ENCODE measurements at places on chromosomes 1 and 21.

- DNase-seq: no peak
Observed at GRCh38 chr1:116994411-116994810, 7.1 kb upstream of the CD101 start.

GRCh38 chr21:40351006-40351405 is 483.8 kb downstream of the PCP4 start:
- no peak for DNase-seq

DNA sequence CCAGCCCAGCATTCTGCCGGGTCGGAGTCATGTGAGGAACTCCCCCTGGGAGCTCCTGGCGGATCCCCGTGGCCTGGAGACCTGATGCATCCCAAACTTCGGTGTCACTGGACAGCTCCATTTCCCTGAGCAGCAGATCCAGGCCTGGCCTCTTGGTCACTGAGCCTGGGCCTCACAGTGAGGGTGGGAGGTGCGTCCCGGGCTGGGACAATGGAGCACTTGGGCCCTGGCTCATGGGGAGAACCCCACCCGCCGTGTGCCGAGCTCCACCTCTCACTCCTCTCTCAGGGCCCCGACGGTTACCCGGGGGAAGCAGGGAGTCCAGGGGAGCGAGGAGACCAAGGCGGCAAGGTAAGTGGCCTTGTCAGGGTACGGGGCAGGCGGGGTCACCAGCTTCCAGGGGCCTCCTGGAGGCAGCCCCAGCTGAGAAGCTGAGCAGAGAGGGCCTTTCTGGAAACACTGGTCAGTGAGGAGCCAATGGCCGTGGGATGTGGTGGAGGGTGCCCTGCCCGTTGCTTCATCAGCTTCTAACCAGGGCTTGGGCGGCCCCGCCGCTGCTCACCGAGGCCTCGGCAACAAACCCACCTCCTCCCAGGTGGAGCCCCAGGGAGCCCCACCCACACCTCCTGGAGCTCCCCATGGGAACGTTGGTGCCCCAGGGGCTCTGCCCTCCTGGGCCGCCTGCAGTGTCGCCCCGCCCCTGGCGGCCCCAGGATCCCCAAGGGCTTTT is 19.8 kb downstream of the COL6A2 start:
- no peak for DNase-seq

GRCh38 chr1:20483098-20483832 is 2.7 kb downstream of the CAMK2N1 start:
- DNase-seq: no peak

GRCh38 chr1:201460814-201461644 is 8.0 kb downstream of the PHLDA3 start:
- DNase-seq: no peak

- peak; percentile 48 for DNase-seq
Observed at GRCh38 chr1:100538913-100539835, 1.2 kb downstream of the GPR88 start.

- DNase-seq: no peak
Observed at GRCh38 chr1:55092475-55092874, 53.1 kb downstream of the PCSK9 start.

DNA sequence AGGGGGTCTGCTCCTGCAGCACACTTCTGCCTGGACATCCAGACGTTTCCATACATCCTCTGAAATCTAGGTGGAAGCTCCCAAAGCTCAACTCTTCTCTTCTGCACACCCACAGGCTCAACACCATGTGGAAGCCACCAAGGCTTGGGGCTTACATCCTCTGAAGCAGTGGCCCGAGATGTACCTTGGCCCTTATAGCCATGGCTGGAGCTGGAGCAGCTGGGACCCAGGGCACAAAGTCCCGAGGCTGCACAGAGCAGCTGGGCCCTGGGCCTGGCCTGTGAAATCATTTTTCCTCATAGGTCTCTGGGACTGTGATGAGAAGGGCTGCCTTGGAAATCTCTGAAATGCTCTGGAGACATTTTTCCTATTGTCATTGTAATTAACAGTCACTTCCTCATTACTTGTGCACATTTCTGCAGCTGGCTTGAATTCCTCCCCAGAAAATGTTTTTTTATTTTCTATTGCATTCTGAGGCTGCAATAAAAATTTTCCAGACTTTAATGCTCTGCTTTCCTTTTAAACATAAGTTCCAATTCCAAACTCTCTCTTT is 645.6 kb downstream of the RWDD3 start:
- DNase-seq: no peak

DNA sequence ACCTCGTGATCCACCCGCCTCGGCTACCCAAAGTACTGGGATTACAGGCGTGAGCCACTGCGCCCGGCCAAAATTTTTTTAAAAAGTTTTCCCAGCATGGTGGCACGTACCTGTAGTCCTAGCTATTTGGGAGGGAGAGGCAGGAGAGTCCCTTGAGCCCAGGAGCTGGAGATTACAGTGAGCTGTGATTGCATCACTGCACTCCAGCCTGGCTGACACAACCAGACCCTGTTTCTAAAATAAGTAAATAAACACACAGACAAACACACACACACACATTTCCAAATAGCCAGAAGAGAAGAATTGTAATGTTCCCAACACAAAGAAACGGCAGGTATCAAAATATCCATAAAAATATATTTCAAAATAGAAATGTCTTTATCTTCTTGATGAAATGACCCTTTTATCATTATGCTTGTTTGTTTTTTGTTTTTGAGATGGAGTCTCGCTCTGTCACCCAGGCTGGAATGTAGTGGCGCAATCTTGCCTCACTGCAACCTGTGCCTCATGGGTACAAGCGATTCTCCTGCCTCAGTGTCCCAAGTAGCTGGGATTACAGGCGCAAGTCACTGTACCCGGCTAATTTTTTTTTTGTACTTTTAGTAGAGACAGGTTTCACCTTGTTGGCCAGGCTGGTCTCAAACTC is 9.3 kb downstream of the HES2 start:
- DNase-seq: no peak

GRCh38 chr1:107831921-107832320 is 133.1 kb downstream of the VAV3 start:
- DNase-seq: no peak

- DNase-seq: no peak
Observed at GRCh38 chr1:43376723-43377235, 9.0 kb upstream of the ELOVL1 start.

GRCh38 chr1:95916616-95917015 is 682.6 kb downstream of the RWDD3 start:
- DNase-seq: no peak

DNA sequence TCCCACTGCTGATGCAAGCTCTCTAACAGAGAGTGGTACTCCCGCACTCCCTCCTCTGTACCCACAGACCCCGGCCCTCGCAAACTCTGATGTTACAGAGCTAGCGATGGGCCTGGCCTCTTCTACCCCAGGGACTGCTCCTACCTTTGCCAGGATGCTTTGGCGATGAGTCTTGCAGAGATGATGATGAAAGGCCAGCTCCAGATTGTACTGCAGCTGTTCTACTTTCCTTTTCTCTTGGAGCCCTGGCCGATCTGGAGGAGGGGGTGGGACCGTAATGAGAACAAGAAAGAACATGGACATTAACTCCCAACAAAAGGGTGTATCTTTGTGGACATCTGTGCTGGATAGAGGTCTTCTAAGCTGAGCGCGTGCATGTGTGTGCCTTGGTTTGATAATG is 6.0 kb upstream of the LINGO4 start:
- DNase-seq: no peak

DNA sequence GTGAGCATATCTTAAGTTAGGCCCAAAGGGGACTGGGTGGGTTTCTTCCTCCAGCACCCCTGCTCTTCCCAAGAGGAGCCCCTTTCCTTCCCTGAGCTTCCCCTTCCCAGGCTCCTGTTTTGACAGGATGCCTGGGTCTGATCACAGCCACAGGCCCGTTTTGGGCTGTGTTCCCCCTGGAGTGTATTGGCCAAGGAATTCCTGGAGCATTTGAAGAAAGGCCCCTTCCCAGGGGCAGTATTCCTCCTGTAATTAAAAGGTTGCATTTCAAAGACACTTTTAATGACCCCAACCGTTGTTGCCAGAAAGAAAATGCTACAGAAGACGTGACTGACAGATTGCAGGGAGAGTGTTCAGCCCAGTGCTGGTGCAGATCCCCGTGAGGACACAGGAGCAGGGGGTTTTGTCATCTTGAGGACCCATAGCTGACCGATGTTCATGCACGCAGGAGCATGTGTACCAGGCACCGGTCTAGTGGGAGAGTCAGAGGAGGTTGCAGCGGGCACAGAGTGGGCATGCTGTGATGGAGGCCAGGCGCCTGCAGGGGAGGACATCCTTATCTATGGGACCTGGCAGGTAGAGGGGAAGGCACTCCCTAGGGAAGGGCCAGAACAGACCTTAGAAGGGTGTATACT is 19.3 kb upstream of the LBR start:
- no peak for DNase-seq
